ENCODE measurements at places on chromosomes 6 and 20.

DNA sequence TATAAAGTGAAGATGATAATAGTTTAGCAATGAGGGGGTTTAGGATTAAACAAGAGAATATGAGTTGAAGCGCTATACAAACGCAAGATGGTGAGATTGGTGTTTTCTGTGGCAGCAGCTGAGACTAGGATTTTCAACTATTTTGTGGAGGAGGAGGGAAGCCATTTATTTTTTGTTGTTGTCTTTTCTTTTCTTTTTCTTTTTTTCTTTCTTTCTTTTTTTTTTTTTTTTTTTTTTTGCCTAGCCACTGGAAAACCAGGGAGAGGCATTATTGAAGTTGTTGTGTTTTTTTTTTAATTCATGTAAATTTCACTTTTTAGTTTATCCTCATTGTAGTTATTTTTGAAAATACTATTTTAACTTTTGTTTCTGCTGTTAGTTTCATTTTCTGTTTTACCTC is 15.9 kb downstream of the PARD6B start:
- DNase-seq, result no peak

DNA sequence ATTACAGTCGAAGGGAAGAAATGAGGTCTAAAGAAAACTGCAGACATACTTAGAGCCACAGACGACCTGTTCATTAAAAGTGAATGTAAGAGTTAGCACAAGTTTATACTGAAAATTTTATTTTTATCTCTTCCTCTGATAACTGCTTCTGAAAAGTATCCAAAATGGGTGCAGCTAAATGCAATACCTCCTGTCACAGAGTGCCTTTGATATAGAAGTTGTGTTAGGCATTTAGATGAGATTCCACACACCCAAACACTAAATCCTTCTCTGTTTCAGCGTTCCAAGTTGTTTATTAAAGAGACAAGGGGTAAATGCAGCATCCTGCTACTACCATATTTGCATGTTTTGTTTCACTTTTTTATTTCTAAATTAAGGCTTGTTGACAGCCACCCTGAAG is 214.7 kb upstream of the TSHZ2 start:
- no peak for DNase-seq

DNA sequence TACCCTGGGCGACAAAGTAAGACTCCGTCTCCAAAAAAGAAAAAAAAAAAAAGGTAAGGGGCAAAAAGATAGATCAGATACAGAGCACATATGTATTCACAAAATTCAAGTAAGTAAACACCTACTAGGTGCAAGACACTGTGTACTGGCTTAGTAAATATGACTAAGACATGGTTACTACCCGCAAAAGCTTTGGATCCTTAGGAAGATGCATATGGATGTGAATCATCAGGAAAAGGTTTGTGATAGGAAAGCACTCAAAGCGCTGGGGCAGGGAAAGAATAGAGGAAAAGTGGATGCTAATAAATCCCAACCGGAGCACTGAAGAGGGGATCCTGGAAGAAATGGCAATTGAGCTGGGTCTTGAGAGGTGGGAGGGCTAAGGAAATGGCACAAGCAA is 118.8 kb upstream of the FAM184A start:
- no peak for DNase-seq

DNA sequence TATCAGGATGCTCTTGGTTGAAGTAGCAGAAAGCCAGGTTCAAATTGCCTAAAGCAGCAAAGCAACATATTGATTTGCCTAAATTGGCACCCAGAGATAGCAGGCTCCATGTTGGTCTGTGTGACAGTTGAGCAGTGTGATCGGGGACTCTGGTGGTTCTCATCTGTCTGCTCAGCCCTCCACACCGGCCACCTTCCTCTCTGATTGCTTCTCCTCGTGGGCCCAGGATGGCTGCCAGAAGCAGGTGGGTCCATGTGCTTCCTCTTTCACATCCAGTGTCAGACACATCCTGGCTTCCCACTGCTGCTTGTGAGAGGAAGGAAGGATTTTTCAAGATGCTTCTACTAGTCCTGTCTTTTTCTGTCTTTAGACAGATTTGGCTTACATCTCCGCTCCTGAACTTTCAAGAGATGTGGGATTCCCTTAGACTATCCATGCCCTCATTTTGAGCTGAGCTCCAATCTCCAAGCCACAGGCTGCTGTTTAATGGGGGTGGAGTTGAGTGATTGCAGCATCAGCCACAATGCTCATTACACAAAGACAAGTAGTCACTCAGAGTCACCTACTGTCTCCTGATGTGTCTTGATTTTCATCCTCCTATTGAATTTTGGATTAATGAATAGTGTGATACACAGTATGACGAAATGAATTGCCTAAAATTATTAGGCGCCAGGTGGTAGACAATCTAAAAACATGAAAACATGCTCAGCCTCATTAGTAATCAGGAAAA is 122.2 kb downstream of the ZDHHC14 start:
- no peak for DNase-seq

DNA sequence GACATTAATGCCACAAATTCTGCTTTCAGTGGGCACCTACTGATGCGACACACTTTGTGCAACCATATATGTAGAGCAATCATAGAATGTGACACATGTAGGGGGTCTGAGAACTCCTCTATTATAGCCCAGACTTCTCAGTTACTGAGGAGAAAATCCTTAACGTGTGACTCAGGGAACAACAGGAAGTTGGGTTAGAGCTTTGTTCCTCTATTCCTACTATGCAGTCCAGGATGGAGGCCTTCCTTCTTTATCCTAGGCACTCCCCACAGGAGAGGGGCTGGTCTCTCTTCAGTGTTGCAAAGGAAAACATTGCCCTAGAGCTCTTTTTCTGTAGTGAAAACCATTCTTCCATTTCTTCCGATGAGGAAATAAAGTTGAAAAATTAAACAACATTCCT is 39.6 kb upstream of the RCAN2 start:
- DNase-seq, result no peak

DNA sequence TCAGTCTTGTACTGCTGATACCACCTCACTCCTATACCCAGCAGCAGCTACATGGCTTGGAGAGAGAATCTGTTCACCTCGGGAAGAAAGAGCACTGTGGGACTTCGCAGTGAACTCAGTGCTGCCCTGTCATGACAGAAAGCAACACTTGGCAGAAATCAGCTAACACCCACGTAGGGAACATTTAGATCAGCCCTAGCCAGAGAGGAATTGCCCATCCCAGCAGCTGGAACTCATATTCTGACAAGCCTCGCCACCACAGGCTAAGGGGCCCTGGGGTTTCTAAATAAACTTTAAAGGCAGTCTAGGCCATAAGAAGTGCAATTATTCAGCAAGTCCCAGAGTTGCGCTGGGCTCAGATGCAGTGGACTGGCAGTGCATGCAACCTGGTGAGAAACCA is 1266.8 kb downstream of the GRIK2 start:
- DNase-seq, result no peak

DNA sequence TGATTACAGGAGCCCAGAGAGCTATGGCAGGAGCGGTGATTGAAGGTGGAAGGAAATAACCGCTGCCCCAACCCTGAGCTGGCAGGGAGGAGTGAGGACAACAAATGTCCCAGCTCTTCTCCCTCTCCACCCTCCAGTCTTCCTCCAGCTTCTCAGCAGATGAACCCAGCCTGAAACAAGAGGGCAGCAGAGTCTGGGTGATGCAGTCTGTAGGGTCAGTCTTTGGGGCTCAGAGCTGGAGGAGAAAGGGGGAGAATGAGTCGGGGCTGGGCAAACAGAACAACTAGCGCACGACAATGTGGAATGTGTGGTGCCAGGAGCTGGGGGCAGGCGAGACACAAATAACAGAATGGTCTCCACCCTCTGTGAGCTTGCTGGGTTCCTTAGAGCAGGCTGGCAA is 4.5 kb upstream of the GUCA1A start:
- DNase-seq, result no peak

DNA sequence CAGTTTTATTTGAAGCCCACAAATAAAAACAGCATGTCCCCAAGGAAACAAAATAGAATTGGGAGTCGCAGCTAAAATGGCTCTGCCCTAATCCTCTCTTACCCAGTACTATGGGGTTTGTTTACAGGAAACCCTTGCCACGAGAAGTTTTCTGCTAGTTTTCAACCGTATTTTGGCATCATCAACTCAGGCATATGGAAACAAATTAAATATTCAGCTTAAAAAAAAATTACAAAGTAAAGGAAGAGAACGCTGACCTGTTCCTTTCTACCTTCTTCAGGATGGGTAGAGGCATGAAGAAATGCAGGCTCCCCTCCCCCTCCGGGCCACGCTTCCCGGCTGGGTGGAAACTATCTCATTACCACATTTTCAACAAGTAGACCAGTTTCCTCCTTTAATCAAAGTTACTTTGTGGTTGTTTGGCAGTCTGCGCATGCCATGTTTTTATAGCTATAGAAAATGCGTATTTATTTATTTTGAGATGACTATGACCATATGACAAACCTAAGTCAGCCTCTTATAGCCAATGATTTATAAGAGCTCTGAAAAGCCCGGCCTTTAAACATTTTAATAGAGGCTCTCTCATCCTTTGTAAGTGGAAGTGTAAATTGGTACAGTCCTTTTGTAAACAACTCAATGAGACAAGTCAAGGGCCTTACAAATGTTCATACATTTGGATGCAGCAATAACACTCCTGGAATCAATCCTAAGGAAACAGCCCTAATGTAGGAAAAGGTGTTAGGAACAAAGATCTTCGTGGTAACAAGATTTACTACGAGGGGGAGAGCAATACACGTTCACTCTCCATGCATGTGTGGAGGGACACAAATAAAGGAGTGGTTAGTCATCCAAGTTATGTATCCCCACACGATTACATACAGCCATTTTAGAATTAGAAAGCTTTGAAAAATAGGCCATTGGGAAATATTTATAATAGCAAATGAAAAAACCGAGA is 16.1 kb upstream of the ZNF217 start:
- peak; percentile 43 for DNase-seq

All from stimulated activated CD8-positive, alpha-beta memory T cell treated with anti-CD3 and anti-CD28 coated beads, Interleukin-4, amount 100 ng/mL, for 4 hours (primary cell).